ENCODE measurements at places on chromosomes 6 and 20. TPM values are rescaled to one million over a fixed set of nuclear protein-coding genes. Genes with fewer than 3 reads are reported as not detected.

GRCh38 chr6:148493424-148493823 lies 150.8 kb downstream of the SASH1 start:
- H3K36me3 ChIP-seq, result no peaks in the 10 kb centered on the region
- H3K4me3 ChIP-seq, result no peak overlapping the region
- no peak for DNase-seq
- peaks cover 21% of the 10 kb centered on the region for H3K4me1 ChIP-seq
- H3K27ac ChIP-seq, result no peak overlapping the region

GRCh38 chr6:34608321-34609091 lies 52.4 kb upstream of the SPDEF start:
- H3K27me3 ChIP-seq, result no peaks in the 10 kb centered on the region
- no peak for DNase-seq
- peaks cover 3% of the 10 kb centered on the region for H3K4me1 ChIP-seq
- H3K27ac ChIP-seq, result no peak overlapping the region
- H3K4me3 ChIP-seq, result no peak overlapping the region
- peaks cover 5% of the 10 kb centered on the region for H3K36me3 ChIP-seq

GRCh38 chr6:30168741-30169140 lies 5.4 kb downstream of the TRIM15 start:
- H3K27ac ChIP-seq, result no peak overlapping the region
- no peaks in the 10 kb centered on the region for H3K36me3 ChIP-seq
- H3K27me3 ChIP-seq, result no peaks in the 10 kb centered on the region
- H3K4me3 ChIP-seq, result no peak overlapping the region

GRCh38 chr20:63884506-63885263 lies 10.2 kb upstream of the DNAJC5 start:
- no peak for DNase-seq
- H3K4me3 ChIP-seq, result no peak overlapping the region
- H3K27ac ChIP-seq, result no peak overlapping the region
- no peaks in the 10 kb centered on the region for H3K4me1 ChIP-seq
- H3K27me3 ChIP-seq, result no peaks in the 10 kb centered on the region

- H3K4me1 ChIP-seq, result no peaks in the 10 kb centered on the region
- no peaks in the 10 kb centered on the region for H3K36me3 ChIP-seq
- H3K27me3 ChIP-seq, result no peaks in the 10 kb centered on the region
- no peak overlapping the region for H3K27ac ChIP-seq
- no peak for DNase-seq
These were observed 124.7 kb downstream of the CD24 start for GRCh38 chr6:106849676-106850332.

GRCh38 chr6:89961481-89961880 lies 67.2 kb downstream of the GJA10 start:
- DNase-seq, result no peak
- H3K4me3 ChIP-seq, result no peak overlapping the region
- no peaks in the 10 kb centered on the region for H3K4me1 ChIP-seq
- no peaks in the 10 kb centered on the region for H3K36me3 ChIP-seq
- H3K27me3 ChIP-seq, result no peaks in the 10 kb centered on the region

- no peak overlapping the region for H3K27ac ChIP-seq
- H3K4me3 ChIP-seq, result no peak overlapping the region
- H3K4me1 ChIP-seq, result no peaks in the 10 kb centered on the region
These were observed 14.1 kb upstream of the CPNE5 start for GRCh38 chr6:36853325-36853724.

DNA sequence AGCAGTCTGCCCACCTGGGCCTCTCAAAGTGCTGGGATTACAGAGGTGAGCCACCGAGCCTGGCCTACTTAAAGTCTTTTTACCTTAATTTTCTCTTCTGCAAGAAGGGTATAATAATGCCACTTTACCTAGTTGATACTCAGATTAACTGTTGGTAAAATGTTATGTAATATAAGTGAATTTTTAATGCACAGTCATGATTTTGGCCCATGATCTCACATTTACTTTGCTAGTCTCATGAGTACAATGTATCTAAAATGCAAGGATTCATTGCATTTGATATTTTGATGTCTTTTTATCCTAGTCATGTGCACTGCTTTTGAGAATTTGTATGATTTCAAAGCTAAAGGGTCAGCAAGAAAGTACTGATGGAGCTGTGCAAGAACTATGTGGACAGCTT lies 13.1 kb downstream of the DNAH8 start:
- DNase-seq, result no peak
- H3K36me3 ChIP-seq, result no peaks in the 10 kb centered on the region

DNA sequence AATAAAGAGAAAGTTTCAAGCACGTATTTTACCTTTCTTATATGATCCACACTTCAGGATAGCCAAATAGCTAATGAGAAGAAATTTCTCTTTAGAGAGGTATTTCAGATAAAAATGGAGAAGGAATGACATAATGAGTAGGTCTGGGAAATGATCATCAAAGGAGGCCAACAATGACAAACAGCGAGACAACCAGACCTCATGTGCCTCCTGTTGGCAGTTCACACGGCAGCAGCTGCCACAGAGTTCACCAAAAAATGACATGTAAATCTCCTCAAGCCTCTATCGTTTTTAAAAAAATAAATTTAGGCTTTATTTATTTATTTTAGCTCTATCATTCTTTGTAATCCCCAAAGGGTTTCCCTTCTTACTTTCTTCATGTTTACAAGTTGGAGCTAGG lies 47.7 kb downstream of the SLC2A12 start:
- DNase-seq, result no peak
- no peaks in the 10 kb centered on the region for H3K4me1 ChIP-seq
- no peaks in the 10 kb centered on the region for H3K27me3 ChIP-seq
- H3K4me3 ChIP-seq, result no peak overlapping the region
- peaks cover 2% of the 10 kb centered on the region for H3K36me3 ChIP-seq

GRCh38 chr6:170258407-170258806 lies 32.5 kb downstream of the DLL1 start:
- H3K4me3 ChIP-seq, result no peak overlapping the region
- no peaks in the 10 kb centered on the region for H3K27me3 ChIP-seq
- DNase-seq, result peak; percentile 14
- H3K4me1 ChIP-seq, result no peaks in the 10 kb centered on the region
- H3K27ac ChIP-seq, result no peak overlapping the region
- H3K36me3 ChIP-seq, result no peaks in the 10 kb centered on the region

DNA sequence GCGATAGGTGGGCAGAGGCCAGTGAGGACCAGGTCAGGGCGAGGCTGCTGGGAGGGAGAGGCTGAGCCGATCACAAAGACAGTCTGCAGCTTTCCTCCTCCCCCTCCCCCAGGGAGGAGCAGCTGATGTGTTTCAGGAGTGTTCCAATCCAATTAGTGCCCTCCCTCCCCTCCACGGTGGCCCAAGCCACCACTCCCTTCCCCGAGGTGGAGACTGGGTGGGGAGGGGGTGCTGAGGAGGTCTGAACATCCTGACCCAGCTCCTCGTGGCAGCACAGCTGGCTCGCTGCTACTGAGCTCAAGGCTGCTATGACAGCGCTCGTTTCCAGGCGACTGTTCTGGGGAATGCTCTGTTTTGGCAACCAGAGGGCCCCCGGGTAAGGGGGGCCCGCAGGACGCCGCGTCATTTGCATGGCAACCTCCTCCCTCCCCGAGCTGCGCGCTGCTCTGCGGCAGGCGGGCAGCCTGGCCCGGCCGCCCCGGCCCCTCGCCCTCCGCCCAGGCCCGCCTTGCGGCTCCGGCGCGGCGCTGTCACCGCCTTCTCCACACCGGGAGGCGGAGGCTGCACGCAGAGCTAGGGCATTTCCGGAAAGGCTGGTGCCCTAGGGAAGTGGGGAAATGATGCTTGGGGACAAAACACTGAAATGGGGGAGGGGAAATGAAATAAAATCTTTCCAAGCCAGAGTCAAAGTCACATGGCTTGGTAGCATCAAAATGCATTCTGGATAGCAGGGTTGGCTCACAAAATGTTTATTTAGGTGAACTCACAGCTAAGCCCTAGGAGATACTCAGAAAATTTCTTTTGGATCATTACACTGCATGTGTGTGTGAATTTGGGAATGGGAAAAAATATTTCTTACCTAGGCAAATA lies 67.4 kb upstream of the PIM1 start:
- H3K36me3 ChIP-seq, result no peaks in the 10 kb centered on the region
- H3K27ac ChIP-seq, result peak overlapping the region; percentile 93
- DNase-seq, result peak; percentile 94
- H3K4me3 ChIP-seq, result peak overlapping the region; percentile 29

- no peak overlapping the region for H3K27ac ChIP-seq
- H3K36me3 ChIP-seq, result no peaks in the 10 kb centered on the region
- no peak for DNase-seq
- H3K4me1 ChIP-seq, result no peaks in the 10 kb centered on the region
- H3K4me3 ChIP-seq, result no peak overlapping the region
- no peaks in the 10 kb centered on the region for H3K27me3 ChIP-seq
These were observed 172.4 kb upstream of the MYLIP start for GRCh38 chr6:15956205-15957106.

DNA sequence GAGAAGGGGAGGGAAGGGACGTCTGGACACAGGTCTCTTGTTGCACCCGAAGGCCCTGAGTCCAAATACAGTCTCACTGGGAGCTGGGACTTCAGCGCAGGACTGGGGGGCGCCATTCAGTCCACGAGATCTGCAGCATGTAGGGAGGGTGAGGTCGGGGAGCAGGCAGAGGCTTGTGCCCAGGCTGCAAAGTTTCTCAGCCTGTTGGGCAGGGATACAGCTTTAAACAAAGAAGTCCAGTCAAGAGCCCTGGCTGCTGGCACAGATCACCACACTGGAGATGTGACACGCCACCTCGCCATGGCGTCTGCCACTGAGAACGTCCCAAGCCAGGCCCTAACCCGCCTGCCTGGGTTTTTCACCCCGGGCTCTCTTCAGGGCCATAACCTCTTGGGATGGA lies 256.6 kb downstream of the DLL1 start:
- peak; percentile 32 for DNase-seq
- H3K27me3 ChIP-seq, result no peaks in the 10 kb centered on the region
- no peaks in the 10 kb centered on the region for H3K4me1 ChIP-seq
- no peak overlapping the region for H3K4me3 ChIP-seq

- H3K27ac ChIP-seq, result no peak overlapping the region
- H3K4me1 ChIP-seq, result no peaks in the 10 kb centered on the region
These were observed 19.1 kb downstream of the ZFP64 start for GRCh38 chr20:52172392-52173047.

DNA sequence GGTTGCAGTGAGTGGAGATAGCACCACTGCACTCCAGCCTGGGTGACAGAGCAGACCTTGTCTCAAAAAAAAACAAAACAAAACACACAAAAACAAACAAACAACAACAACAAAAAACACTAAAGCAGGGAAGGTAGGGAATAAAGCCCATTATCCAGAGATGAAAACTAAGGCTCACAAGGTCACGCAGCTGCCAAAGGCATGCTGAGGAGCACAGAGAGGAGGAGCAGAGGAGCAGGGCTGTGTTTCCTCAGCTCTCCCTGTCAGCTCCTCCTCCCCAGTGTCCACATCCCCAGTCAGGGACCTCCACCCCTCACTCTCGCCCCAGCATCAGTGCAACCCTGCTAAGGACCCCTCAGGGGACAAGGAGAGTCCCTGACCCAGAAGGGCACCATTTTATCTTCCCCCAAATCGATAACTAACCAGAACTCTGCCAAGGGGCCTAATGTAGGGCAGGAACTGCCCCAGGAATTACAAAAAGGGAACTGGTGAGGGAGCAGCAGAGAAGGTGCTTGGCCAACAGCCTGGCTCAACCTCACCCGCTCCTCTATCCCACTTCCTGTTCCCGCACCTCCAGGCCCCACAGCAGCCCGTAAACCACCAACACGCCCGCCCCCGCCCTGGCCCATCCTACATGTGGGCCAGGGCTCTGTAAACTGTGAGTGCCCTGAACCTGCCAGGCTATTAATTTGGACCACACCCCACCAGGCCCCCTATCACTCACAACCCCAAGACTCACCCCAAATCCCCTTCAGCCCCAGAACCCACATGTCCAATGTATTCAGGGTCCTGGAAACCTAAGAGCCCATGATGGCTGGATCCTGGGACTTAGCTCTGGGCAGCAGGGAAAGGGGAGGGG lies 9.0 kb downstream of the TEAD3 start:
- peaks cover 3% of the 10 kb centered on the region for H3K4me1 ChIP-seq
- no peaks in the 10 kb centered on the region for H3K36me3 ChIP-seq
- DNase-seq, result no peak
- no peaks in the 10 kb centered on the region for H3K27me3 ChIP-seq
- H3K27ac ChIP-seq, result peak overlapping the region; percentile 72

DNA sequence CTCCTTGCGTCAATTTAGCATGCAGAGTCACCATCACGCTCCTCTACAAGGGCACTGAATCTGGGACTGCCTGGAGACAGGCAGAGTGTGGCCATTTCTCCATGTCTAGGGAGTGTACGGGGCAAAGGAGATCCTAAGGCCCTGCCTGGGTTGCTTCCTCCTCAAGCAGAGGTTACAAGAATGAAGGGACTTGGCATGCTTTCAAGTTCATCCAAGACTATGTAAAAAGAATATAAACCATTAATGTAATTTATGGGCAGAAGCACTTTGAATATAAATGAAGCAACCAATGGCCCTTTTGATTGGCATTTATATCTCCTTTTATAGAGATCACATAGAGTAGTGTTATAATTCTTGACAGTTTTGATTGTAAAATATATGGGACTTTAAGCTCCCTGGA lies 137.5 kb downstream of the BTBD3 start:
- no peak overlapping the region for H3K27ac ChIP-seq
- no peaks in the 10 kb centered on the region for H3K36me3 ChIP-seq
- DNase-seq, result no peak

DNA sequence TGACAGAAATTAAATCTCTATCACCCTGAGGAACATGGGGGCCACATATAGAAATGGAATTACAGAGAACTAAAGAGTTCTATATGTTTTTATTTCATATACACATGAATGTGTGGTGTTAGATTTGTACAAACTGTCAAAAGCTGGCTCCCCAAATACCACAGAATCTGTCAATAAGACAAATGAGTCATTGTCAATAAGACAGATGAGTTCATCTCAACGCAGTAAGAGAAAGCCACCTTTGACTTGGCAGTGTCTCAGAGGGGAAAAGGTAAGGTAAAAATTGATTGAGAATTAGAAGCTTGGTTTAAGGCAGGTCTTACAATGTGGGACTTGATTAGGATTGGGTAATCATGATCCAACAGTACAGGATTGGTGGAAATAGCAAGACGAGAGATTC lies 124.2 kb upstream of the GPR6 start:
- H3K27ac ChIP-seq, result no peak overlapping the region
- DNase-seq, result no peak
- H3K27me3 ChIP-seq, result no peaks in the 10 kb centered on the region

- H3K4me3 ChIP-seq, result no peak overlapping the region
- H3K36me3 ChIP-seq, result no peaks in the 10 kb centered on the region
- DNase-seq, result no peak
- H3K27ac ChIP-seq, result no peak overlapping the region
- H3K4me1 ChIP-seq, result no peaks in the 10 kb centered on the region
- no peaks in the 10 kb centered on the region for H3K27me3 ChIP-seq
These were observed 3.5 kb downstream of the MCUR1 start for GRCh38 chr6:13810688-13811446.

Gene COL20A1
- total RNA-seq, result 0.09 TPM

Gene VGLL2
- total RNA-seq, result not detected

Gene BMP6
- total RNA-seq, result 1.2 TPM

Gene MATN4
- 0.42 TPM for total RNA-seq

Gene SLC22A16
- 0.55 TPM for total RNA-seq

Gene CDH26
- 2.8 TPM for total RNA-seq

Gene PNLDC1
- not detected for total RNA-seq

Gene COL19A1
- total RNA-seq, result 0.42 TPM

Gene C20orf144
- total RNA-seq, result not detected

Gene CBLN4
- total RNA-seq, result 0.54 TPM

Gene PERP
- 16.9 TPM for total RNA-seq

Gene TENT5A
- 26.9 TPM for total RNA-seq

Measured in aorta (tissue), 5 donors.